ENCODE measurements at places on chromosomes 3 and 15. TPM values are rescaled to one million over a fixed set of nuclear protein-coding genes. Genes with fewer than 3 reads are reported as not detected.

The CYP1A1 gene
- 0.07 TPM for polyA plus RNA-seq

The GREM1 gene
- polyA plus RNA-seq, result 0.14 TPM

The CLEC3B gene
- 19.9 TPM for polyA plus RNA-seq

The CAND2 gene
- 9.6 TPM for polyA plus RNA-seq

The DBR1 gene
- polyA plus RNA-seq, result 19.9 TPM

The SQOR gene
- 29.1 TPM for polyA plus RNA-seq

The NECTIN3 gene
- polyA plus RNA-seq, result 41.4 TPM

The PTH1R gene
- polyA plus RNA-seq, result 185 TPM

The BCL2A1 gene
- polyA plus RNA-seq, result 0.35 TPM

The GPR149 gene
- not detected for polyA plus RNA-seq

GRCh38 chr3:106255870-106256248, 387.0 kb upstream of the CBLB start:
- no peak for DNase-seq

GRCh38 chr3:118810499-118811035, 224.1 kb downstream of the IGSF11 start:
- DNase-seq, result no peak

DNA sequence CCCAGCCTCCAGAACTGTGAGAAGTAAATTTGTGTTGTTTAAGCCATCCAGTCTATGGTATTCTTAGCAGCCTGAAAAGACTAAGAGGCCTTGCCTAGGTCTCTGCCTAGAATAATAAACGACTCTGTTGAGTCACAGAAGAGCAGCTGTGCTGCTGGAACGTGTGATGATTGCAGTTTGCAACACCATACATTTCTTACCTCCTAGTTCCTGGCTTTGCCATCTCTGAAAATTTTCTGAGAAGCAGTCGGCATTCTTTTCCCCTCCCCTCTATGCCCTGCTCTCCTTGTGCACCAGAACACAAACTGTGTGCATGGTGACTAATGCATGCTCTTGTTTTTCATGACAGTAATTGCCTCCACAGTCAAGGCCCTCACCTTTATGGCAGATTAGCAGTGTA, 301.3 kb downstream of the IL20RB start:
- no peak for DNase-seq

- no peak for DNase-seq
Observed at GRCh38 chr3:172332256-172333041, 115.8 kb downstream of the GHSR start.

DNA sequence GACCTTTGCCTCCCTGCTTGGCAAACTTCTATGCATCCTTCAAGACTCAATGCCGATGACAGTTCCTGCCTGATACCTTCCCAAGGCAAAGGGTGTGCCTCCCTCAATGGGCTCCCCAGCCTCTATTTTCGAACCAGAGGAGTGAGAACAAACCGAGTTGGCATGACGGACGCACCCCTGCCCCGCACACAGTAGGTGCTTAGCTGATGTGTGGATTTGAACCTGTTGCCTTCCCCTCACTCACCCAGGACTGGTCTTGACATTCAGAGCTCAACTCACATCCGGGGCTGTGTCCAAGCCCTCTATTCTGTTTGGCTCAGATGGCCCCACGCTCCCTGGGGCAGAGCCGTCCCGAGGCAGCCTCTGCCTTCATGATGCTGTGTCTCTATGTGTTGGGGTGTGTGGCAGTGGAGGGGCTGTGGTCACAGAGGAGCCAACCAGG, 52.2 kb upstream of the SLC6A11 start:
- no peak for DNase-seq

- no peak for DNase-seq
Observed at GRCh38 chr15:39510001-39510701, 70.7 kb upstream of the THBS1 start.

GRCh38 chr3:31242026-31242960, 290.4 kb upstream of the STT3B start:
- no peak for DNase-seq

DNA sequence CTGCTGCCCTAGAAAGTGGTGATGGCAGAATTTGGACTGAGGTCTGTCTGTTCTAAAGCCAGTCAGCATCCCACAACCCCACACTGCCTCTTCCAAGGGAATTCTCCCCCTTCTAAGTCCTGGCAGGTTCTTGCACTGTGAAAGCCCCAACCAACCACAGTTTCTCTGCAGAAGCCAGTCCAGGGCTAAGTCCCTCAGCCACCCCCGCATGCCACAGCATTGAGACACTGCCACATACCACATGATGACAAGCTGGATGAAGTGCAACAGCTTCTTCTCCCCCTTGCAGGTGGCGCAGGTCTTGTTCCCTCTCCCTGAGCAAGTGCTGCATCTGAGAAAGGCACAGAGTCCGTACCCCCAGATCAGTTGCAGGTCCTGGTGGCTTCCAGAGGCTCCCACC, 18.6 kb downstream of the SSUH2 start:
- DNase-seq, result no peak

GRCh38 chr3:178078953-178079352, 457.3 kb upstream of the KCNMB2 start:
- DNase-seq, result no peak

- DNase-seq, result no peak
Observed at GRCh38 chr3:89586256-89586655, 478.8 kb downstream of the EPHA3 start.

- DNase-seq, result no peak
Observed at GRCh38 chr3:119401069-119401468, 62.3 kb downstream of the TMEM39A start.

- no peak for DNase-seq
Observed at GRCh38 chr15:33084661-33085060, 109.9 kb downstream of the FMN1 start.

- no peak for DNase-seq
Observed at GRCh38 chr3:26799679-26800317, 177.2 kb downstream of the LRRC3B start.

GRCh38 chr3:16881896-16882630, 2.7 kb upstream of the PLCL2 start:
- no peak for DNase-seq

DNA sequence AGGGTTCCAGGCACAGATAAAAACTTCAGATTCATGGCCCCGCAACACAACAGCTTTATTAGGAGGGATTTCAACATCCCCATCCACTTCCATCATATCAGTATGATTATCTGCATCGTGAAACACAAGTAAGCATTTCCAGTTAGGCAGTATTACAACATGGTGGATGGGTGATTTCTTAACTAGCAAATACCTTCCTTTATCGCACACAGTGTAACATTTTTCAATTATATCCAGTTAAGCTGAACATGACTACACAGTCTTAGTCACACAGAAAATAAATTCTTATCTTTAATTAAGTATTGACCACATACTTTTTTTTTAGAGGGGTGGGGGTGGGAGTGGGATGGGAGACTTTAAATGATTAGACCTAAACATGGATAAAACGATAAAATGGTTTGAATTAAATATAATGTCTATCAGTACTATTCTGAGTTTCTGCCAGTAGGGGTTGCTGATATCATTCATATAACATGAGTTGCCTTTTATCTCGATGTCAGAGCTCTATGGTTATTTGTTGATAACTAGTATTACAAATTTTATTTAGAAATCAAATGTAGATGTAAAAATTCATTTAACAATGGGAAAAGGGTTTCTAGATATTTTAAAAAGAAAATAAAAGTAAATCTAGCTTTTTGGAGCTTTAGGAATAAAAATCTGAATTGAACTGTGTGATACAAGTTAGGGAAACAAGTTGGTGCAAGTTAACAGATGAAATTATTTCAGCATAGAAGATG, 146.6 kb downstream of the TBL1XR1 start:
- no peak for DNase-seq

GRCh38 chr15:70532531-70533186, 230.7 kb downstream of the UACA start:
- DNase-seq, result no peak

GRCh38 chr15:32675466-32675865, 34.0 kb downstream of the SCG5 start:
- DNase-seq, result no peak

DNA sequence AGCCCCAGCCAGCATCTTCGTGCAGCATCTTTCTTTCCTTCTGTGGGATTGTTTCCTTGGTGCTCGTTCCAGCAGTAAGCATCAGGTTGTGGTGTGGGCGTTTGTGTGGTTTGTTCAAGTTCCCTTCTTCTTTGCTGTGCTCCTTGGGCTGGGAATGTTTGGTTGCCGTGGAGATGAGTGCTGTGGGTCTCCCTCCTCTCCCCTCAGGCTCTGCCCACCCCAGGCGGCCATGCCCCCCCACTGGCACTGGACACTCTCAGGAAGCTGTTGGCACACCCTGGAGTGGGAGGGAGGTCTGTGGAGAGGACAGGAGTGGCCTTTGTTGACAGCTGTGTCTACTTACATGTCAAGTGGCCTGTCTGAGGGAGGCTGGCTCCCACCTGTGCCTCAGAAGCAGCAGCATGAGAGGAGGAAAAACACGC, 46.5 kb upstream of the SACM1L start:
- DNase-seq, result no peak

- DNase-seq, result no peak
Observed at GRCh38 chr15:92711457-92711831, 55.9 kb upstream of the FAM174B start.

DNA sequence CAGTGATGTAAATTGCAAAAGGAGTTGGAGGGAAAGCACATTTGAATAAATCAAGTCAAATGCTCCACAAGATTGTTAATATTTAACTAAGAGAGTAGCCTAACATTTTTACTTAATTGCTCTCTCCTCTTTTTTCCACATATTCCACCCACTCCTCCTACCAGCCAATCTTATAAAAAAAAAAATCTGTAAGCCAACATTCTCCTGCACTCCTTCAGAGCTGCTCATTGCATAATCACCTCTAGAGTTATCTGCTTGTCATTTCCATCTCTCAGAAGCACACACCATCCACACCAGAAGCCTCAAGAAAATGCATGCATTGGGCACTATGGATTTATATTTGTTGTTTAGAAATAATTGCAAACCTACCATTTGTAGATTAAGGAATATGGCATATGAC, 64.1 kb downstream of the CADPS start:
- no peak for DNase-seq

DNA sequence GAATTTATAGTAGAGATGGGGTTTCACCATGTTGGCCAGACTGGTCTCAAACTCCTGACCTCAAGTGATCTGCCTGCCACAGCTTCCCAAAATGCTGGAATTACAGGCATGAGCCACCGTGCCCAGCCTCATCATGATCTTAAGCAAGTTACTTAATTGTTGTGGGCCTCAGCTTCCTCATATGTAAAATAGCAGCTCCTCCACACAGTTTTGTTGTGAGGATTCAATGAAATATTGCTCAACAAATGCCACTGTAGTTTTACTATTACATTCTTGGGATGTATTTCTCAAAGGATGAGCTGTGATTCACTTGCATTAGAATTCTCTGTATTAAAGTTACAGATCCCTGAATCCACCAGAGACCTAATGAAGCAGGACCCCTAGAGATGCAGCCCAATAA, 168.8 kb downstream of the ADAMTS9 start:
- DNase-seq, result no peak

DNA sequence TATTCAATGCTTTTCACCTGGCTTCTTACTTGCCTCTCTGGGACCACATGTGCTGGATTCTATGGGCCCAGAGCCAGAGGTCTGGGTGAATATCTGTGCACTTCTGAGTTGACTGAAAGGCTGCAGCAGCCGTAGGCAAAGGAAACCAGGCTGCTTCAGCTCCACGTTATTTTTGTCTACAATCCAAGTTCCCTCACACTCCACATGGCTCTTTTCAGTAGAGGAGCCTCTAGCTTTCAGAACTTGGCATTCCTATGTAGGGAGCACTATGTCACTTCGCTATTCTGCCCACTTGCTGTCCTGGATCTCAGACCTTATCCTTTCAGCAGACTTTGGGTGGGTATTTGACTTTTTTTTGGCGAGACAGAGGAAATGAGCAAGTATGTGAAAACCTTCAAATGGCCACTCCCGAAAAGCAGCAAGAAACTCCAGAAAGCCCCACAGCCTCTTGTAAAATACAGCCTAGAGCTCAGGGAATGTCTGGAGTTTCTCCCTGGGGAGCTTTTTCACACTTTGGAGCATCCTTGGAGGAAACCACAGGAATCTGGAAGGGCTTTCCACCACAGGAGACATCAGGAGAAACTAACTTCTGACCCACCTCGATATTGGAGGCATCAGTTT, 80.9 kb downstream of the DUT start:
- no peak for DNase-seq

- no peak for DNase-seq
Observed at GRCh38 chr15:61994216-61994615, 66.0 kb downstream of the VPS13C start.

GRCh38 chr15:40079456-40079855, 29.2 kb downstream of the BMF start:
- DNase-seq, result no peak

GRCh38 chr15:29840054-29840453, 17.8 kb upstream of the TJP1 start:
- no peak for DNase-seq

GRCh38 chr3:171753665-171754408, 56.4 kb downstream of the PLD1 start:
- no peak for DNase-seq

DNA sequence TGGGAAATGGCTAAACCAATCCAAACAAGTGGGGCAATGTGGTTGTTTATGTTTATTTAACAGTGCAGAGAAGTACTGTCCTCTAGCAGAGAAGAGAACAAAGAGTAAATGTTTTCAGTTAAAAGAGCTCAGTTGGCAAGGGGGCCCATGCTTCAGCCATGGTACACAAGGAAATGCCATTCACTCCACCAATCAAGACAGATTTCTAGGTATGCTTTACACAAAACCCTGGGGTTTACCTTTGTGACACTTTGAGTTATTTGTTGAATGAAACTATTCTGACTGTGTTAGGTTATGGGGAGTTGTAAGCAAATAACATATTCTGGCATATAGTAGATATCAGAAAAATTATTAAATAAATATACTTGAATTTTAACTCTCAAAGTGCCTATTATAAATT, 228.5 kb upstream of the MME start:
- DNase-seq, result no peak

DNA sequence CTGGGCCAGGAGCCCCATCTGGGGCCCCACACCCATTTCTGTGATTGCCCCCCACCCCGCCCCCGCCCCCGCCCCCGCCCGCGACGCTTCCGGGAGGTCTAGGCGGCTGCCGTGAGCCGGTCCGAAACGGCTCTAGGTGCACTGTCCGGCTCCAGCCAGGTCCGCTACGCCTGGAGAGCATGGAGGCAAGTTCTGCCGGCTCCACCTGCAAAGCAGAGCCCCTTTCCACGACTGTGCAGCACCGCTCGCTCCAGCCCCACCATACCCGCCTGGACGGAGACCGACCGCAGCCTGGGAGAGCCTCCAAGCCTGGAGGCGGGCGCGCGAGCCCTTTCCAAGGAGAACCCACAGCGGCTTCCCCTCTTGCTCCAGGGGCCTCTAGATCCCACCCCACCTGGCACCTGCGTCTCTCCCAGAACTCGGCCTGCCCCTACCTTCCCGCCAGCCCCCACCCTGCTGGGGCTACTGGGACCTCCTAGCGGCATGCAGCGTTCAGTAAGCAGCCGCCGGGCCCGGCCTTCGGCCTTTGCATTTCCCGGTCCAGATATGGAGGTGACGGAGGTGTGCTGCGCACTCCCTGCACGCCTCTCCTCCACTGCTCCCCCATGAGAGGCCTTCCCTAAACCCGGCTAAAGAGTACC, 66.2 kb downstream of the KLF13 start:
- no peak for DNase-seq

- DNase-seq, result no peak
Observed at GRCh38 chr15:74464216-74464615, 3.3 kb upstream of the UBL7 start.

Data from right renal cortex interstitium (tissue), 3 donors.